ENCODE measurements at places on chromosomes 7 and 10.

- no peak for DNase-seq
Measured at GRCh38 chr7:108724251-108725100, 154.8 kb downstream of the DNAJB9 start.

- no peak for DNase-seq
Measured at GRCh38 chr10:4529266-4529665, 296.7 kb upstream of the AKR1E2 start.

GRCh38 chr10:12995425-12995861 is 6.1 kb downstream of the CCDC3 start:
- DNase-seq: no peak

- DNase-seq: no peak
Measured at GRCh38 chr7:83798489-83798888, 149.6 kb upstream of the SEMA3E start.

DNA sequence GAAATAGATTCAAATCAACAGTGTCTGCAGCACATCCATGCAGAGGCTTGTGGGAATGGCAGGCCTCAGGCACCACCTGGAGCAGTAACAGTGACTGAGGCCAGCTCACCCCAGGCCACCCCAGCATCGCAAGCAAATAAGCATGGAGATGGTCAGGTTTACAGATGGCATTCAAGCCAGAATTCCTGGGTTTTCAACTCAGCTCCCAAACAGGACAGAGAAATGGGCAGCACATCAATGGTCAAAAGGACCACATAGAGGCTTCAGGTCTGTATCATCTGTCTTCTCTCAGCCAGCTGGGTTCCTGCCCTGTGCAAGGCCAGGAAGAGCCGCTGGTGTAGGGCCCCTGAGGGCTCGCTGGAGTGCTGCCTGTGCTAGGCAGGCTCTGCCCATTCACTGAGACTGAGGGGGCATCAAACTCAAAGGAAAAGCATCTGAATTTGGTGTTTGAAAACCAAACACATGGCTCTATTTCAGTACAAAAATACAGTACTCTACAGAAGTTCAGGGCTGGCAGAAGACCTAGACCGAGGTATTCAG is 112.5 kb downstream of the KMT2E start:
- no peak for DNase-seq

DNA sequence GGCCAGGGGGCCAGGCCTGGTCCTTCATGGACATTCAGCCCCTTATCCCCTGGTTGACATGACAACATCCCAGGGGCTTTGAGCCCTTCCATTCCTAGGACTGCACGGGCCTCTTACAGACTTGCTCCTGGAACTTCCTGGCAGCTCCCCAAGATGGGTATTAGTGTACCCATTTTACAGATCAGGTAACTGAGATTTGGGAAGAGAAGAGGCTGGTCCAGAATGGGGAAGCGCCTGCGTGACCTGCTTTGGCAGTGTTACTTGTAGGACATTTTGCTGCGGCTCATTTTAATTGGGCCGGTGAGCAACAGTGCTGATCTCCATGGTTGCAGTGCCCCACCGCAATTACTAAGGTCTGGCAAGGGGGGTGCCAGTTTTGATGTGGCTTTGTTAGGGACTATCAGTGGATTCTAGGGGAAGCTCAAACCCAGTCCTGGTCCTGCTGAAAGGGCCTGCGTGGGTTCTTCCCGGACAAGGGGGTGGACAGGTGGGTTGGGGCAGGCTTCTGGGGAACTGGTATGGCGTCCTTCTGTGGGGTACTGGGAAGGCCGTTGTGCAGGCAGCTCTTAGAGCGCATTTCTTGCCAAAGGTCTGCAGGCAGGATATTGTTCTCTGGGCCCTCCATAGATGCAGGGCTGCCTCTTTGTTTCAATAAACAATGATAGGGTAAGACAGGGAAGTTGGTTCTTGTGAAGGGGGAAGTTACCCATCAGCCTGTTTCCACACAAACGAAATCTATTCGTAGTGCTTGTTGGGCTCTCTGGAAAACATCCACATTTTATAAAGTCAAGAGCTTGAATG is 137.6 kb downstream of the RGS10 start:
- no peak for DNase-seq

DNA sequence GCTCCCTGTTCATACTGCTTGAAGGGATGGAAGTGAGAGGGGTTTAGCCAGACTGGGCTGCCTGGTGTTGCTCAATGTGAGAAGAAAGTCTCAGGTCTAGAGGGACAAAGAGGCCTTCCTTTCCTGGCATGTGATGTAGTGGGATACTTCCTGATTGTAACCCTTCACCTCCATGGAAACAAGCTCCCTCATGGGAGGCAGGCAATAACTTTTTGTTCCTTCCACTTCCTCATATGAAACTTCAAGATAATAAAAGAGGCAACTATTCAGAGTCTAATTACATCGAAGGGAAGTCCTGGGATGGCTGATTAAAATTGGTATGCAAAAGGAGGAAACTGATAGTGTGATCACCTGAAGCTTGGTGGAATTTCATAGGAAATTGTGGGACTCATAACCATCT is 84.1 kb upstream of the ETV1 start:
- DNase-seq: no peak

DNA sequence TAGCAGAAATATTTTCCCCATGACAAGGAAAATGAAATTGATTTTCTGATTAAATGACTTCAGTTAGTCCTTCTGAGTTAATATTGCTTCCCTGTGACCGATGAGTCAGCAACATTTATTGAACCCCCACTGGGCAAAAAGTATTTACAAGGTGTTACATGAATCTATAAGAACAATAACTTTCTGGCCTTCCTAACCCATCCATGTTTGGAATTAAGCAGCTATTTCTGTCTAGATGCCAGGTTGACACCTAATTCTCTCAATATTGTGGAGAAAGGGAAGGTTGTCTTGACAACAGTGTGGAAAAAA is 112.9 kb upstream of the JAZF1 start:
- DNase-seq: no peak

DNA sequence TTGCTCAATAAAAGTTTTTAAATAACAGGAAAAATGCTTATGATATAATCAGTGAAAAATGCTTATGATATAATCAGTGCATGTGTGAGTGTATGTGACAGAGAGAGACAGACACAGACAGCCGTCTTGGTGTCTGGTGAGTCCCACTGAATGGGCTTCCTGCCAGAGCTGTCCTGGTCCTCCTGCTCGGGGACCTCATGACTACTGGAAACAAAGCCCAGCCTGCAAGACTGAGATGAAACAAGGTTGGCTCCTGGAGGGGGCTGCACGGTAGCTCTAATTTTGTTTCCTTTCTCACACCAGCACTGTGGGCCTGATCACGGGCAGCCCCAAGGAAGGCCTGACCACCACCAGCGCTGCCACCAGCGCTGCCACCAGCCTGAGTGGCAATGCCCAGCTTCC is 57.3 kb downstream of the NRP1 start:
- no peak for DNase-seq

- DNase-seq: no peak
Measured at GRCh38 chr10:100043344-100043743, 33.6 kb upstream of the DNMBP start.
